ENCODE measurements at places on chromosomes 3 and 15. TPM values are rescaled to one million over a fixed set of nuclear protein-coding genes. Genes with fewer than 3 reads are reported as not detected.

The SNRK gene
- total RNA-seq = 217 TPM

The IQCF5 gene
- not detected for total RNA-seq

DNA sequence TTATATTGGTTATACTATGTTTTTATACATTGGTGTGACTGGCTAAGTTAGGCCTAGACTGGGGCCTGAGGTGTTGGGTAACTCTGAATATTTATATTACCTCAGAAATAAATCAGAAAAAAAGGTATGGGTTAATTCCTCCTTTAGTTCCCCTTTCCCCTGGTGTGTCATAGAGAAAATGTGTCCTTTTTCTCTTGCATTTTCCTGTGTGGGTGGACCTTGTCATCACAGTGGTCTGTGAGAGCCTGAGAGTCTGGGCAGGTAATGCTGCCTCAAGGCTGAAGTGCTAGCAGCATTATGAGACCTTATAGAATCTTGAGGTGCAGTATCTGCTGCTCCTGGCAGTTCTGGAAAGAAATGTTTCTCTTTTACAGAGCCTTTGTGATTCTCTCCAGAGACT, 69.7 kb downstream of the PCOLCE2 start:
- H3K36me3 ChIP-seq = no peaks in the 10 kb centered on the region
- H3K4me3 ChIP-seq = no peak overlapping the region
- DNase-seq = no peak
- no peak overlapping the region for H3K27ac ChIP-seq
- no peaks in the 10 kb centered on the region for H3K27me3 ChIP-seq
- H3K4me1 ChIP-seq = no peaks in the 10 kb centered on the region

- H3K4me3 ChIP-seq = no peak overlapping the region
- no peaks in the 10 kb centered on the region for H3K27me3 ChIP-seq
- no peaks in the 10 kb centered on the region for H3K36me3 ChIP-seq
- H3K4me1 ChIP-seq = no peaks in the 10 kb centered on the region
- H3K27ac ChIP-seq = no peak overlapping the region
- DNase-seq = no peak
These were observed 252.3 kb downstream of the PTPRG start for GRCh38 chr3:61813636-61814035.

GRCh38 chr3:64489361-64490044, 198.3 kb downstream of the ADAMTS9 start:
- H3K27me3 ChIP-seq = peaks cover 53% of the 10 kb centered on the region
- H3K4me1 ChIP-seq = no peaks in the 10 kb centered on the region
- H3K4me3 ChIP-seq = no peak overlapping the region
- no peaks in the 10 kb centered on the region for H3K36me3 ChIP-seq
- no peak for DNase-seq
- H3K27ac ChIP-seq = no peak overlapping the region

GRCh38 chr3:170128259-170128976, 53.1 kb downstream of the PHC3 start:
- DNase-seq = no peak
- peaks cover 38% of the 10 kb centered on the region for H3K36me3 ChIP-seq
- H3K4me3 ChIP-seq = no peak overlapping the region
- peak overlapping the region; percentile 13 for H3K27ac ChIP-seq
- H3K27me3 ChIP-seq = no peaks in the 10 kb centered on the region

GRCh38 chr15:62909257-62909656, 133.3 kb upstream of the TPM1 start:
- H3K27ac ChIP-seq = no peak overlapping the region
- H3K36me3 ChIP-seq = no peaks in the 10 kb centered on the region
- DNase-seq = no peak

DNA sequence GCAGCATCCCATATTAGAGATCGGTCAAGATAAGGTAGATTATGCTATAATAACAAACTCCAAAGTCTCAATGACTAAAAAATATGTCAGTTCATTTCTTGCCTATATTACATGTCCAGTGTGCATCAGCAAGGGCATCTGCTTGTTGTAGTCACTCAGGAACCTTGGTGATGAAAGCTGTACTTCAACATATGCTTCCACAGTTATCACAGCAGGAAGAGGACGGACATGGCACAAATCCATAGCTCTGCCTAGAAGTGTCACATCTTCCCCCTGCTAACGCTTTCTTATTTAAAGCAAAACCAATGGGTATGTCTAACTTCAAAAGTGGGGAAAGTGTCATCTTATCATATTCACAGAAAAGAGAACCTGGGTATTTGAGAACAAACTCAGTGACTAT, 20.0 kb upstream of the PIAS1 start:
- no peaks in the 10 kb centered on the region for H3K36me3 ChIP-seq
- DNase-seq = no peak
- no peak overlapping the region for H3K4me3 ChIP-seq
- no peaks in the 10 kb centered on the region for H3K4me1 ChIP-seq
- no peak overlapping the region for H3K27ac ChIP-seq
- peaks cover 6% of the 10 kb centered on the region for H3K27me3 ChIP-seq

DNA sequence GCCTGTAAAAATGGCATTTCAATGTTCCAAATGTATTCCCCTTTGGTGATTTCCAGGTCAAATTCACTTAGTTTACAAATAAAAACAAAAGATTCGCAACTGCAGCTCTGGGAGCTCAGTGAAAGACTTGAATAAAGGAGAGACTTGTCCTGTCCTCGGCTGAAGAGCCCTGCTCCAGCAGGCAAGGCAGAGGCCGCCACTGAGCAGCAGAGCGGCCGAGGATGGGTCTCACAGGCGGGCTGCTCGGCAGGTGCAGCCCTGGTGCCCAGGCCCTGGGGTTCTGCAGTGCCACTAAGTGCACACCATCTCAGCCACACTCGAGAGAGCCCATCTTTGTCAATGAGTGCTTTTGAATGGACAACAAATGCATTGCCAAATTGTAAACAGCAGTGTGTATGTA, 856.2 kb downstream of the AGBL1 start:
- no peak overlapping the region for H3K4me3 ChIP-seq
- no peaks in the 10 kb centered on the region for H3K27me3 ChIP-seq
- no peak overlapping the region for H3K27ac ChIP-seq
- no peaks in the 10 kb centered on the region for H3K4me1 ChIP-seq

The ANKUB1 gene
- not detected for total RNA-seq

The PIGBOS1 gene
- total RNA-seq = 10.1 TPM

DNA sequence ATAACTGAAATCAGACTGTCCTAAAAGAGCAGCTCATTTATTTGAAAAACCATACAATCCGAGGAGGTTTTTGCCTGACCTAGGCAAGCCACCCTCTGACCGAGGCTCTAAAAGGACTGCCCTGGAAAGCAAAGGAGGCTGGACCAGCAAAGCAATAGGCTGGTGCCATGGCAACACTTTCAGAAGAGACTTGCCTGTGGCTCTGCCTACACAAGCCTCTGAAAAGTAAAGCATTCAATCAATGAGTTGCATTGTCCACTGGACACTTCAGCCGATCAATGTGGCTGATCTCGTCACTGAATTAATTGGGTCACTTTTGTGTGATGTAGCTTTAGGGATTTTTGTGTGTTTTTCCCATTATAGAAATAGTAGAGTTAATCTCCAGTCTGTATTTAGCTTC, 99.1 kb upstream of the SEMA6D start:
- H3K4me3 ChIP-seq = no peak overlapping the region
- H3K36me3 ChIP-seq = no peaks in the 10 kb centered on the region
- no peaks in the 10 kb centered on the region for H3K4me1 ChIP-seq
- DNase-seq = no peak

GRCh38 chr3:9250236-9250635, 790 bp upstream of the SRGAP3 start:
- H3K27ac ChIP-seq = no peak overlapping the region
- H3K27me3 ChIP-seq = no peaks in the 10 kb centered on the region

GRCh38 chr3:187130346-187131066, 8.8 kb downstream of the RPL39L start:
- no peak for DNase-seq
- H3K27me3 ChIP-seq = no peaks in the 10 kb centered on the region
- no peaks in the 10 kb centered on the region for H3K36me3 ChIP-seq
- peaks cover 21% of the 10 kb centered on the region for H3K4me1 ChIP-seq
- H3K4me3 ChIP-seq = peak overlapping the region; percentile 22

The FBN1 gene
- total RNA-seq = 0.11 TPM

The SNX22 gene
- 0.14 TPM for total RNA-seq

DNA sequence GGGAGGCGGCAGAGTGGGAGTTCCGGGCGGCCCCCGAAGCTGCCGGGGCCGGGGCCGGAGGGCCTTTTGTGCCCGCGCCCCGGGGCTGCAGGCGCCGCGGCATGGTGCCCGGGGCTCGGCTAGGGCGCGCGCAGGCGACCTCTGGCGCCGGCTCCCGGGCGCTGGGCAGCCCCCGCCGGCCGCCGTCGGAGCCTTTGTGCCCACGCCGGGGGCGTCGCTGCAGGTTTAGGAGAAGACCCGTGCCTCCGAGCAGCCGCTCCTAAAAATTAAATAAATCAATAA, 299 bp downstream of the PAQR9 start:
- peaks cover 31% of the 10 kb centered on the region for H3K27me3 ChIP-seq
- H3K4me3 ChIP-seq = no peak overlapping the region
- DNase-seq = no peak

DNA sequence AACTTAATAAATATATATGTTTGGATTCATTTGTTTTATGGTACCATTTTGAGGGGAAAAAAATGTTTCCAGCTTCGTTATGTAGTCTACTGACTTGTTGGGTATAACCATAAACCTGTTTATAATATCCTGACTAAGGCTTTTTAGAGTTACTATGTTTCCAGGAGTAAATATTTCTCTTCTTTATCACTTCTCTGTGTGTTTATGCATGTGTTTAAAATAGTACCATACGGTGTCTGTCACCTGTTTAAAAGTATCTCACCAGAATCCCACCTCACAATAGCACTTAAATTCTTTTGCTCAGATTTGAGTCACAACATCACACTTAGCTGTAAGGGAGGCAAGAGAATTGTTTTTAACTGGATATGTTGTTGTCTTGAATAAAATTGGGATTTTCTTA, 15.1 kb downstream of the LACTB start:
- H3K4me3 ChIP-seq = no peak overlapping the region
- H3K27ac ChIP-seq = no peak overlapping the region
- H3K4me1 ChIP-seq = no peaks in the 10 kb centered on the region
- H3K27me3 ChIP-seq = no peaks in the 10 kb centered on the region
- DNase-seq = no peak

GRCh38 chr3:81864272-81864671, 102.8 kb upstream of the GBE1 start:
- no peaks in the 10 kb centered on the region for H3K36me3 ChIP-seq
- H3K27me3 ChIP-seq = no peaks in the 10 kb centered on the region
- H3K4me3 ChIP-seq = no peak overlapping the region
- DNase-seq = no peak

The ZKSCAN7 gene
- total RNA-seq = 0.49 TPM

DNA sequence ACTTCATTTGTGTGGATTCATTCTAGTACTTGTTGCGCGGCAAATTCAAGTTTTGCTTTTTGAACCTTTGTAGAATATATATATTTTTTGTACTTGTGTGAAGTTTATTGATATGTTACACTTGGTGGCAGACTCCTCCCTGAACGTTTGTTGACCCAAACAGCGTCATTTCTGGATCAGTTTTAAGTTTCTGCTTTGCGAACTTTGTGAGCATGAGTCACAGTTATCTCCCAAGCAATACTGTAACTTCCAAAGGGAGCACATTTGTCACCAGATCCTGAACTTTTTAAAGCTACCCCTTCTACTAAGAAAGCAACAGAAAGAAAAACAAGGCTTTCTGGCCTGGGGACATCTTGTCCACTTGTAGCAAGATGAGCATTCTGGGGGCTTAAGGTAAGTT, 74.8 kb upstream of the CACNA2D3 start:
- no peaks in the 10 kb centered on the region for H3K4me1 ChIP-seq
- no peaks in the 10 kb centered on the region for H3K36me3 ChIP-seq
- no peaks in the 10 kb centered on the region for H3K27me3 ChIP-seq
- no peak overlapping the region for H3K27ac ChIP-seq

The LYSMD4 gene
- 13.0 TPM for total RNA-seq

DNA sequence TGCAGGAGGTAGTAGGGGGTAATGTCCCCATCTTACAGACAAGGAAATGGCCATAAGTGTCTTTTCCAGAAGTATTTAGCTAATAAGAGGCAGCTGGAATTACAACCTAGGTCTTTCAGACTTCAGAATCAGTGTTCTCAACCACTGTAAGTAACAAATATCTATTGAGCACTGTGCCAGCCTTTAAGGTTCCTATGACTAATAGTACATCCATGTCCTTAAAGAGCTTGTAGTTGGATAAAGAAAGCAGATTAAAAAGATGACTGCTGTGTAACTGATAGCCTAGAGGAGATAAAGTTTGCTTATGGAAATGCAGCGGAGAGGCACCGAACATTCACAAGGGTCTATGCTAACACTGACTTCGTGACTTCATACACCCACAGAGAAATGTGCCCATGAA, 136.0 kb downstream of the KCNMB2 start:
- no peak overlapping the region for H3K4me3 ChIP-seq
- no peak overlapping the region for H3K27ac ChIP-seq
- H3K36me3 ChIP-seq = no peaks in the 10 kb centered on the region
- no peaks in the 10 kb centered on the region for H3K4me1 ChIP-seq
- no peaks in the 10 kb centered on the region for H3K27me3 ChIP-seq

GRCh38 chr3:197468167-197468566, 87.6 kb downstream of the BDH1 start:
- H3K4me3 ChIP-seq = no peak overlapping the region
- no peak overlapping the region for H3K27ac ChIP-seq
- DNase-seq = no peak

GRCh38 chr3:13495921-13496723, 16.0 kb downstream of the HDAC11 start:
- peak; percentile 52 for DNase-seq
- H3K4me3 ChIP-seq = no peak overlapping the region
- no peaks in the 10 kb centered on the region for H3K4me1 ChIP-seq
- H3K27me3 ChIP-seq = no peaks in the 10 kb centered on the region
- H3K27ac ChIP-seq = no peak overlapping the region

The PTX3 gene
- total RNA-seq = 0.16 TPM

The SCAANT1 gene
- total RNA-seq = 2.1 TPM

The SLC28A2 gene
- not detected for total RNA-seq

DNA sequence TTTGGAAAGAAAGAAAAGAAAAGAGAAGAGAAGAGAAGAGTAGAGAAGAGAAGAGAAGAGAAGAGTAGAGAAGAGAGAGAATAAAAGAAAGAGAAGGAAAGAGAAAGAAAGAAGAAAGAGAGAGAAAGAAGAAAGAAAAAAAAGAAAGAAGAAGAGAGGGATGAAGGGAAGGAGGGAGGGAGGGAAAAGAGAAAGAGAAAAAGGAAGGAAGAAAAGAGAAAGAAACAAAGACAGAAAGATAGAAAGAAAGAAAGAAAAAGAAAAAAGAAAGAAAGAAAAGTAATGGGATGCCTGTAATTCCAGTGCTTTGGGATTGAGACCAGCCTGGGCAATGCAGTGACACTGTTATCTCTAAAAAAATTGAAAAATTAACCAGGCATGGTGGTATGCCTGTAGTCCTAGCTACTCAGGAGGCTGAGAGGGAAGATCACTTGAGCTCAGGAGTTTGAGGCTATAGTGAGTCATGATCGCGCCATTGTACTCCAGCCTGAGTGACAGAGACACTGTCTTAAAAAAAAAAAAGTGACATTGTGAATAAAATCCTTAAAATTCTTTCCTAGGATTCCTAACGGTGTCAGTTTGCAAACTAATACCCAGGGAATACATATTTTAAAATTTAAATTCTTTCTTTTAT, 1.7 kb downstream of the RASL12 start:
- no peaks in the 10 kb centered on the region for H3K36me3 ChIP-seq
- peaks cover 3% of the 10 kb centered on the region for H3K4me1 ChIP-seq
- DNase-seq = no peak
- no peak overlapping the region for H3K4me3 ChIP-seq
- H3K27ac ChIP-seq = no peak overlapping the region
- H3K27me3 ChIP-seq = peaks cover 27% of the 10 kb centered on the region

- no peaks in the 10 kb centered on the region for H3K4me1 ChIP-seq
- no peak overlapping the region for H3K27ac ChIP-seq
- H3K4me3 ChIP-seq = no peak overlapping the region
These were observed 160.2 kb downstream of the SPATA16 start for GRCh38 chr3:172980849-172981248.
